ENCODE measurements at places on chromosomes 11 and 22.

DNA sequence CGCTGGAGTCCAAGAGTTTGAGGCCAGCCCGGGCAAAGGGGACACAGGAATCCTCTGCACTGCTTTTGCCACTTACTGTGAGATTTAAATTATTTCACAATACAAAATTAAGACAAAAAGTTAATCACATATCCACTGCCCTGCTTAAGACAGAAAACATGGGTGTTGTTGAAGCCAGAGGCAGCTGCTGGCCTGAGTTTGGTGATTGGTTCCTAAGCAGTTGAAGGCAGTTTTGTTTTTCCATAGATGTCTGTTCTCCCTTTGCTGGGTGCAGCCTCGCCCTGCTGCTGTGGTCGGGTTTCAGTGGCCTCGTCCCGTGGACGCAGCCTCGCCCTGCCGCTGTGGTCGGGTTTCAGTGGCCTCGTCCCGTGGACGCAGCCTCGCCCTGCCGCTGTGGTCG lies 70.2 kb upstream of the PPP6R3 start:
- DNase-seq: no peak

DNA sequence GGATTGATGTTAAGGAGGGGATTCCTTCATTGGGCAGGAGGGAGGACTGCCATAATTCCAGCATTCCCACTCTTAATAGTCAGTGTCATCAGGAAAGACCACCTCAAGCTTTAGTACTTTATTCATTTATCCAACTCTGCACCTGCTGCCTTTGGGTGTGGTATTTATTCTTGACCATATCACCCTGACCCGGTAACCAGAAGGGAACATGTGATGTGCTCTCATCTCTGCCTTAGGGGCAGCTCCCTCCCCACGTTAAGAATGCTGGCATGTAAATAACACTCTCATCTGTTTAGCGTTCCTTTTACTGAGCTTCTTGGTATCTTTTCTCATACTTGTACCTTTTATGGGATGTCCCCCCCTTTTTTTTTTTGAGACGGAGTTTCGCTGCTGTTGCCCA lies 7.7 kb downstream of the CAT start:
- DNase-seq: no peak

DNA sequence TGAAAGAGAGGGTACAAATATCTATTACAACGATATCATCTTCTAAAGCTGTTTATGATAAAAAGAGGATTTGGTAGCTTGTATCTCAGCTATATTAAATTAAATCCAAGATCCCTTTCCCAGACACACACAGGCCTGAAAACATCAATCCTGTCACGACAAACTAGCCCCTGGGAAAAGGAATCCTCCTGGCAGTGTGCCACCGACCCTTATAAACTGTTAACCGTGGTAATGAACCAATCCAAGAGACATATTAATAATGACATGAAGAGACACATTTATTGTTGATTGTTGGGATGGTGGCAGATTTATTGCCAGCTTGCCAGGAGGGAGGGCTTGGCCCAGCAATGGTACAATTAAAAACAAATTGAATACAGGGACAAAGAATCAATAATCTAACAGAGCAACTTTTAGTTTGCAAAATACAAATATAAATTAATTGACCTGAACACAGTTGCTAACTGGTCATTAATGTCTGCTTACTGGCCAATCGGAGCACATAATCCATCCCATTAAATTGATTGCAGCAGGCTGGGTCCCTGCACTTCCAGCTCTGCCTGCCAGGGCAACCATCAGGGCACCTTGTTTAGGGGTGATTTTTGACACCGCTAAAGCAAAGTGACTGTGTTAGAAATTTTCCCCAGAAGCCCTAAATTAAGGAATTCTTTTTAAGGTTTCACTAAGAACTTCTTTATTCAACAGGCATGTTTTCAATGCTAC lies 887.6 kb downstream of the OPCML start:
- no peak for DNase-seq

GRCh38 chr11:107998761-107999160 lies 9.9 kb upstream of the CUL5 start:
- no peak for DNase-seq

DNA sequence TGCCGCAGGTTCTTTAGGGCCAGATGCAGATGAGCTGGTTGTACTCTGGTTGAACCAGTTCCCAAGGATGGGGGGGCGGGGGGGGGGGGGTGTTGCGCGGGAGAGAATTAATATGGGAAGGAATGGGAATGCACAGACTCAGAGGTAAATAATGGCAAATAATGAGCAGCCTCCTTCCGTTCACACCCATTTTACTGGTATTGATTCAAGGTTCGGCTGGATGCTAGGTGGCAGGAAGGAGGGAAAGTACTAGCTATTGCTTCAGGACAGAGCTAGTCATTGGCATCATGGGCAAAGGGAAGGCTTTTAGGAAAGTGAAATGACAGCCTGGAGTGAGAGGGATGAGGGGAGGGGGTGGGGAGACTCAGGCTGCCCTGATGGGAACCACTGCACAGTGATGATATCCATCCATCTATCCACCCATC lies at the start of gene VSTM5:
TSS of gene VSTM5 (minus strand) at position 25 of the 425 bp plus-strand sequence. CDS start 116 bp downstream, outside the sequence.
- no peak for DNase-seq

- no peak for DNase-seq
These were observed 46.2 kb downstream of the FLRT1 start for GRCh38 chr11:64081745-64082442.

DNA sequence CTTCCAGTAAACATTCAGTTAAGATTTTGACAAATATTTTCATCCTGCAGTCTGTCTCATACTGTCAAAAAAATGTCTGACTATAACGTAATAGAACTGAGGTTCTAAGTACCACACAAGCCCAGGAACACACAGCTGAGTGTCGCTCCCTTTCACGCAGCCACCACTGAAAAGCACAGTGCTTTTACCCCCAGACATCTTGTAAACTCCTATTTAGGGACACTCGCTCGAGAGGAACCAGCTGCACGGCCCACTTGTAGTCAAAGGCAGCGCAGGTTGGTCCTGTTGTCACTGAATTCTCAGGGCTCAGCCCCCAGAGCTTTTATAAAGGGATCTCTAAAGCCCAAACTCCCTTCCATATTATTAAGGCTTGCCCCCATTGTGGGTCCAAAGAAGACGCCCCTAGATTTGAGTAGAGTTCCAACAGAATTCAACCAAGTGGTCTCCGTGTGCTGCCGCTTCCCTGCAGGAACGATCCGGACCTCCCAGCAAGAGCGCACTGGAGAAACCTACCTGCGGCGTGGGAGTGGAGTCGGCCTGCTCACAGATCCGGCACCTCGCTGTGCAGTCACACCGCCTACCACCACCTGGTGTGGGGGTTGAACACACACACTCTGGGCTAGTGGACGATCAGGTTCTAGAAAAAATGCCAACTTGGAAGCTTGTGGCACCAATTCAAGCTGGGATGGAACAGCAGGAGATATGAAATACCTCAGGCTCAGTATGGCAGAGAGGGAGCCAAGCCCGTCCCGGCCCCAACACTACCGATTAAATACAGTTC lies 23.4 kb downstream of the ASPHD2 start:
- no peak for DNase-seq

DNA sequence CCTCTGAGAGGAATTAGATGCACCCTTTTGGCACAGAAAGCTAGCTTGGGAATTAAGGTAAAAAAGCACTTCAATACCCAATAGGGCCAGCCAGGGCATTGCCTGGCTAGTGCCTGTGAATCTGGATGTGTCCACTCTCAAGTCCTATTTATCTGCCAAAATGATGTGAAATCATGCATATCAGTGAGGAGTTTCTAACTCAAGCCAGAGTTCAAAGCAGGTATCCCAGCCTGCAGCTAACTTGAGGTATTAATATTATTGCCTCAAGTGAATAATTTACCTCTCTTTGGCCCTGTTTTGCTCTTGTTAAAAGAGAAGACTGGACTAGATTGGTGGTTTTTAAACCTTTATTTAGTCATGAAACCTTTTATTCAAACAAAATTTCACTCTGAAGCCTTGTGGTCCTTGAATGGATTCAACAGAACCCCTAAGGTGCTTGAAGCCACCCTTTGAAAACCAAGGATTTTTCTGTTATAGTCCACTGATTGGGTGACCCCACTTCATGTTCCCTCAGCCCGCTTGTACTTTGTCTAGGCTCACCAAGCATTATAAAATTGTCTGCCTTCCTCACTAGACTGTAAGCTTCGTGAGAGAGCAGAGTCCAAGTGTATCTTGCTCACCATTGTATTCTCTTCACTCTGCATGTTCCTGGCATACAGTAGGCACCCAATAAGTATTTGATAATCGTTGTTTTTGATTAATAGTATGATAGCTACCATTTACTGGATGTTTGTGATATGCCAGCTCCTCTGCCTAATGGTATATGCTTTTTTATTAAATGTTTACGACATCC lies 4.5 kb downstream of the RNF121 start:
- DNase-seq: no peak

GRCh38 chr11:46682773-46683752 lies 17.4 kb downstream of the ARHGAP1 start:
- no peak for DNase-seq

- DNase-seq: no peak
These were observed 216.4 kb upstream of the PDGFD start for GRCh38 chr11:104380358-104380757.

DNA sequence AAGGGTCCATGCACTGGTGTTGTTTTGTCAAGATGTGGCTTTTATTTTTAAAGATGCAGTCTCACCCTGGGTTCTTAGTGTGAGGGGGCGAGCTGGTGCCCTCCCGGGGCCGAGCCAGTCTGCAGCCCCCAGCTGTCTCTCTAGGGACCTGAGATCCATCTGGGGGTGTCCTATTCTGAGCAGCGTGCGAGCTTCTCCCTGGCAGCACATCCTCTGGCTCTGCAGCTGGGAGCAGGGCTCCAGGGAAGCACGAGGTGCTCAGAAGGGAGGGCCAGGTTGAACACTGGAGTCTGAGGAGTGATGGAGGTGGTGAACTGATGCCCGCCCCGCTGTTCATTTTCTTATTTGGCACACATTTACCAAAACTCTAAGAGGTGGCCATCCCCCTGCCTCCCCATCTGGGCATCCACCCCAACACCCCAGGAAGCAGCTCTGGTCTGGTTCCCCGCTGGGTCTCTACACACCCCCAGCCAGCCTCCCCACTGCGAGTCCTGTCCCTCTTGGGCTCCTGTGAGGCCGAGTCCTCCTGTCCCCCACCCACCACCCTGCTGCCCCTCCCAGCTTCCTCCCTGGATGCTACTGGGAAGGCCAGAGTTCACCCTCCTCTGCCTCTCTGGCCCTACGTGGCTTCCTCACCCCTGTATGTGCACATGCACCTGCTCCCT lies 956.4 kb downstream of the BRD1 start:
- no peak for DNase-seq

DNA sequence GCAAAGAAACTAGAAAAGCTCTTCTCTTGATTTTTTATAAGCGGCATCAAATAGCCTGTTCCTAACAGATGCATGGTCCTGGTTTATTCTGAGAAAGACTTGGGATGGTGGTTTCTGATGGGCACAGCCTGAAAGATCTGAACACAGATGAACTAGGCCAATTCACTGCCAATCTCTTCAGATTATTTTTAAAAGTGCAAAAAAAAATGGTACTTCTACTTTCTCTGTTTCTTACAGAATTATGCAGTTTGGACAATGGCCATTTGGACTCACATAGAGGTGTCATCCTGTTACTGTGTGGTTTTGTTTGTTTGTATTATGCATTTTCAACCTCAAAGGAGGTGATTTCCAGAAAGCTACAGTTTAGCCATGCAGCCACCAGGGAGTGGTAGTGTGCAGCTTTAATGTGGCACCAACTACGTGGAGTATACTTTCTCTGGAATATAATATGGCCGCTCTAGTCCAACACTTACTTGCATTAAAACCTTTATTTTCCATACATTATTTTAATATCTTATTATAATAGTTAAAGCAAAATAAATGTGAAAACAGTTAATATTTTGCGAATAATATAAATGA lies 469.8 kb upstream of the KIRREL3 start:
- DNase-seq: peak; percentile 19

DNA sequence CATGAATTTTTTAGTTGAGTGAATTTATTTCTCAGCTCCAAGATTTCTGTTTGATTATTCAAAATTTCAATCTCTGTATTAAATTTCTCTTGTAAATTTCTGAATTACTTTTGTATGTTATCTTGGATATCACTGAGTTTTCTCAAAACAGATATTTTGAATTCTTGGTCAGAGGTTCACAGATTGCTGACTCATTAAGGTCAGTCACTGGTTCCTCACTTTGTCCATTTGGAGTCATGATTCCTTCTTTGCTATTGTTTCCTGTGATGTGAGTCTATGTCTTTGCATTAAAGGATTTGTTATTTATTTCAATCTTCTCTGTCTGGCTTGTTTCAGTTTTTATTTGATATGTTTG lies 10.2 kb upstream of the IL17RA start:
- no peak for DNase-seq

DNA sequence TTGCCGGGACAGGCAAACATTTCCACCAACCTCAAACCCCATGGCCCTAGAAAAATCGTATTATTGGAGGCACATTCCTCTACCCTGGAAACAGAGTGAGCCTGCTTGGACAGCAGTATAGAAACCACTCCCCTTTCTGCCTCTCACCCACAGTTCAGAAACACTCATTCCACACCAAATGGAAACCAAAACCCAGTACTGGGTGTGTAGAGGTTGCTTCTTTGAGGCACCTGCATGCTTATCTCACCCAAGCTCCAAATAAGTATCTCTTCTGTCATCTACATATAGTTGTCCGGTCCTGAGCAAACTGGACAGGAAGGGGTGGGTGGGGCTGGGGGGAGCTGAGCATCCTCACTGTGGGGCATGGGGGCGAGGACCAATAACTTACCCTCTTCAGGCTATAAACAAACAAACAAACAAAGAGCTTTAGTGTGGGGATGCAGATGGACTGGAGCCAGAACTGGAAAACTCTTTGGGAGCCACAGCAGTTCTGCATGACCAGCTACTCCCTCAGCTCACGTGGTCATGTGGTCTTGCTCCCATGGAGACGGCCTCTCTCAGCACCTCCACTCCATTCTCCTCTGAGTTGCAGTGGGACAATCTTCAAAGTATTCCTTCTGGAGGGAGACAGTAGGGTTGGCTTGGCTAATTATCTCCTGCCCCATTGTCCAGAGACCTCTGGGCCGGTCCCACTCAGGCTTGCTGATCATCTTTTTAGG lies 1.0 kb upstream of the PLAAT2 start:
- no peak for DNase-seq

- no peak for DNase-seq
These were observed 758.7 kb downstream of the BRD1 start for GRCh38 chr22:49068861-49069500.

DNA sequence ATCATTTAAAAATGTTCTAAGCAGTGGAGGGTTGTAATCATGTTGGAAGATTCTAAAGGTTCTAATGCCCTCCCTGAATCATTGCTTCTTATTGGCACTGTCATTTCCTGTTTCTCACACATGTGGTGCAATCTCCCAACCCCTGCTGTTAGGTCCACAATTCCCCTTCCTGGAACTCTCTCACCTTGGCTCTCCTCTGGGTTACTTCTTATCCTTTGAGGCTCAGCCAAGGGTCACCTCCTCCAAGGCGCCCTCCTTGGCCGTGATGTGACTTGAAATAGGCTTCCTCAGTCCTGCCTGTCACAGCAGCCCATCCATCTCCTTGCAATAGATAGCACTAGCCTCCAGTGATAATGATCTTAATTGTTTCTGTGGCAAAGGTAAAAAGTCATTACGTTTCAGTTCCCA lies 149.8 kb downstream of the TTC17 start:
- no peak for DNase-seq

Data from HEK293T (cell line).